ENCODE measurements at places on chromosomes 3 and 15. TPM values are rescaled to one million over a fixed set of nuclear protein-coding genes. Genes with fewer than 3 reads are reported as not detected.

Gene CHL1
- total RNA-seq = not detected

Gene ALDH1A3
- total RNA-seq = 0.24 TPM

Gene REC114
- not detected for total RNA-seq

Gene SOX14
- not detected for total RNA-seq

Gene TMEM158
- 0.89 TPM for total RNA-seq

Gene TNK2
- total RNA-seq = 41.2 TPM

Gene TNFSF10
- 24.3 TPM for total RNA-seq

Gene PRRT3
- total RNA-seq = 6.7 TPM

Gene CEP70
- 5.1 TPM for total RNA-seq

Gene CIAO2A
- 44.1 TPM for total RNA-seq

Gene NANOGP8
- not detected for total RNA-seq

DNA sequence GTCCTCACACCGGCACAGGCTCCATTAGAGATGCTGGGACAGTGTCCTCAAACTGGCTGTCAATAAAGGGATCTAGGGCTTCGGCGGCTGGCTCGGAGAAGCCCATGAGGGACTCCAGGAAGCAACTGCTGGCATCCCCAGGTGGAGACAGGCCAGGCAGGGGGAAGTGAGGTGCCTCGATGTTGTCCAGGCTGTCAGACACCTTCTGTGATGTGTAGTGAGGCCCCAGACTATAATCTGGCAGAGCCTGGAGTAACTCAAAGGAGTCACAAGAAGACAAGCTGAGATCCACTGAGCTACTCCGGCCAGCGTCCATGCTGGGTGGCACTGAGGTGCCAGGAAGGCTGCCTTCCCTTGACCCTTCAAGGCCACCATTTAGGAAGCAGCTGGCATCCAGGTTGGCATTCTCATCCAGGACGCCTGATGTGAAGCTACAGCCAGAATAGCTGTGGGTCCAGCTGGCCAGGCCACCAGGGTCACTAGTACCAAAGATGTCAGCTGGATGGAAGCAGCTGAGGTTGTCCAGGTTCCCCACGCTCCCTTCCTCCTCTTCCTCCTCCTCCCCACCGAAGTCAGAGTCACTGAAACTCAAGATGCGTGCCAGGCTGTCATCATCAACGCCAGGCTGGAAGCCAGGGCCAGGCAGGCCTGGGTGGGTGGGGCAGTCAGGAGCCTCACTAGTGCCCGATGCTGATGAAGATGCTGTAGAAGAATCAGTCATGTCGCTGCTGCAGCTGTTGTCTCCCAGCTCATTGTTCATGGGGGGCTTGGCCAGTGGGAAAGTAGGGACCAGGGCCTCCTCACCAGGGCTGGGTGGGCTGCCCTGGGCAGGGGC, 10.1 kb downstream of the CSRNP1 start:
- no peak for DNase-seq

- no peak for DNase-seq
Observed at GRCh38 chr3:34207002-34207401, 408.6 kb downstream of the PDCD6IP start.

DNA sequence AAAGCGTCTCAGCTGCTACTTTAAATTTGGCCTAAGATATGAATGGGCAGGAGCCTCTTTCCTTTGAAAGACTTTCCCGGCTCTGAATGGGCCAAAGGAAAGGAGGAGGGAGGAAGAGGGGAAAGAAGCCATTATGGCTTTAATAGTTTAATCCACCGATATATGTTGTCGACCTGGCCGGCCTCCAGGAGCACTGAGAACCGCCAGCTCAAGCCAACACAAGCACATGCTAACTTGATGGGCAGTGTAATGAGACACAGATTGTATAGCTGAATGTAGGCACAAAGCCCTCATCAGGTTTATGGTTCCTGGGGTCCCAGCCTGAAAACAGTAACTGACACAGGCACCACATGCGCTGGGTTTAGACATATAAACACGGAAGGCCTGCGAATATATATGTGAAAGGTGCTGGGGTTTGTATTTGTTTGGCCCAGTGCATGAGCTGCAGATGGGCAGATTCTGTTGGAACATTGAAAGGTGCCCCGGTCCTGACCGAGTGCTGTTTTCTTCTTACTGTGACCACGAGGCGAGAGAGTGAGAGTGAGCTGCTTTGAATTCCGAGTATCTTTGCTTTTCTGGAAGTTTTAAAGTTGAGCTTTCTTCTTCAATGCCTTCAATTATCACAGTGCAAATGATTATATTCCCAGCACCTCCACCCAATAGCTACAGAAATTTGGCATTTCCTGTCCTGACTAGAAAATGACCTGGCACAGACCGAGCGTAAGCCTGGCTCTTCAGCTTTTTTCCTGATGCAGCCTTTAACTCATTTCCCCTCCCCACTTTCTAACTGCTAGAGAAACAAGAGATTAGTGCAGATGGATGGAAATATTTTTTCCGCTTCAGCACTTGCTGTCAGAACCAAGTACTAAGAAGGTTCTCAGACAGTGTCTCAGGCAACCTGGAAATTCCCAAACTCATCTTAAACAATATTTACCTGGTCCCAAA, 267.3 kb downstream of the RORA start:
- no peak for DNase-seq

- DNase-seq = no peak
Observed at GRCh38 chr3:131353016-131353877, 28.3 kb upstream of the NUDT16 start.

DNA sequence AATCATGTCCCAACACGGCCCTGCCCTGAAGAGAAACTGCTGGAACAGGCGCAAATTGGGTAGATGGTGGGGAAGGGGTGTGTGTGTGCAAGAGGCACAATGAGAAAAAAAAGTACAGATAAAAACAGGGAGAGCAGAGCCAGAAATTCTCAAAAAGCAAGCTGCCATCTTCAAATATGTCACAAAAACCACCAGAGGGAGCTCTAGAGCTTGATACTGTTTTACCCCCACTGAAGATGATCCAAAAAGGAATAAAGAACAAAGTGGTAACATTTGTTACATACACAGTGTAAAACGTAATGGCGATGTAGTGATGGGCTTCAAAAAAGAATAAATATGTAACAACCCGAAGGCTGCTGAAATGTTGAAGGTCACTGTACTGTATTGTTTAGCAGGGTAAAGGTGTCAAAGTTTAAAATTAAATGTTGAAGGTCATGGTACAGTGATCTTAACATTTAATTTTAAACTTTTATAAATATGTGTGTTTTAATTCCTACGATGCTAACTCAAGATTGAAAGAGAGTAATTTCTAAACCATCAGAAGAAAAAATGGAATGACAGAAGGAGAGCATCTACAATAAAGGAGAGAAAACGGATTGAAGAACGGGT, 6.0 kb downstream of the SNRPA1 start:
- no peak for DNase-seq

DNA sequence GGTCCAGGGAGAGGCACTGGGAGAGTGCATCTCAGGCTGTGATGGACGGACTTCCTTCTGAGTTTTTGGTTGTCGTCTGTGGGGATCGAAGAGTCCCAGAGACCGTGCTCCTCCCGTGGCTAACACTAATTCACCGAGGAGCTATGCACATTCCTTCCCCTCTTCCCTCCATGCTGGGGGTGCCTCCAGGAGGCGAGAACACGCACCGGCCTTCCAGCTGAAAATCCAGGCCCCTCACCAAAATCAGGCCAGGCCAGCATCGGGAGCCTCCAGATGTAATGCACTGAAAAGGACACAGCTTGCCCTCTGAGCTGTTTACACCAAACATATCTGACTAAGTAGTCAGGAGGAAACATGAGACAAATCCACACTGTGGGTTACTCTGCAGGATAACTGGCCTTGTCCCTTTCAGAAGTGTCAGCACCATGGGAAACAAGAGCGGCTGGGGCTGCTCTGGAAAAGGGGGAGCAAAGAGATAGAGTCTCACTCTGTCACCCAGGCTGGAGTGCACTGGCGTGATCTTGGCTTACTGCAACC, 5.5 kb downstream of the RNU5B-1 start:
- DNase-seq = no peak

DNA sequence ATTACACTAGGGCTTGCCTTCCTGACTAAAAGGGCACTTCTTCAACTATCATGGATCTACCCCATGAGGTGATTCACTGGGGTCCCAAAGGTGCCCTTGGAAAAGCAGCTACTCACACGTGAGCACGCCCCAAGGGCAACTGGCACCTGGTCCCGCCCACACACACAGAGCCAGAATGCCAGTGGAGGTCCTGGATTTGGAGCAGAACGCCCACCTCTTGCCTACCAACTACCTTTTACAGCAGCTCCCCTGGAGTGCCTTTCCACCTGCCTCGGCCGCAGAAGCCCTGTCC, 1.8 kb upstream of the CTDSPL start:
- DNase-seq = no peak

DNA sequence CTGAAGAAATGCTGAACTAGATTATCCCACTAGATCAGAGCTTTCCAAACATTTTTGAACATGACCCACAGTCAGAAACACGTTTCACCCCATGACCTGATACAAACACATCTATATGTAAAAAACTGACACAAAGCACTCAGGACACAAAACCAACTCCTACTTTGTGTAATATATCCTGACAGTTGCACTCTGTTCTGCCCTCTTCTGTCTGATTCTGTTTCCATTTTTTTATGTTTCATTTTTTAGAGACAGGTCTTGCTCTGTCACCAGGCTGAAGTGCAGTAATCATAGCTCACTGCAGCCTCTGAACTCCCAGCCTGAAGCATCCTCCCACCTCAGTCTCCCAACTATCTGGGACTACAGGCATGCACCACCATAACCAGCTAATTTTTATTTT, 15.8 kb upstream of the RFTN1 start:
- no peak for DNase-seq

DNA sequence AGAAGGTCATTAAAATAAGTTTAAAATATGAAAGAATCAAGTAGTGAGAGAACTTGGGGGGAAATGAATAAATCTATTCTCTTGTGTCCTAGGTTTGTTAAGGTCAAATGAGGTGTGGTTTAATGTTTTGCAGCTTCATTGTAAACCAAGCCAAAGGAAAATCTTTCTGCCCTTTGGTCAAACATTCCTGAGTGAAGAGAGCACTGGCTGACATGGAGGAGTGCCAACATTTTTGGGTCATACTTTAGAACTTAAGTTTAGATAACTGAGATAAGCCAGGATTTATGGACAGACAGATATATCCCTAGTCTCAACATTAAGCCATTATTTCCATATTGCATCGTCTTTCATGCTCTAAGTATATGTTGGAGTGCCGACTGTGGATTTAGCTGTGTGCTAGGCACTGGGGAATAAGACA, 66.4 kb downstream of the PTPRG start:
- DNase-seq = no peak

GRCh38 chr3:55160241-55160983, 232.6 kb upstream of the LRTM1 start:
- DNase-seq = no peak

DNA sequence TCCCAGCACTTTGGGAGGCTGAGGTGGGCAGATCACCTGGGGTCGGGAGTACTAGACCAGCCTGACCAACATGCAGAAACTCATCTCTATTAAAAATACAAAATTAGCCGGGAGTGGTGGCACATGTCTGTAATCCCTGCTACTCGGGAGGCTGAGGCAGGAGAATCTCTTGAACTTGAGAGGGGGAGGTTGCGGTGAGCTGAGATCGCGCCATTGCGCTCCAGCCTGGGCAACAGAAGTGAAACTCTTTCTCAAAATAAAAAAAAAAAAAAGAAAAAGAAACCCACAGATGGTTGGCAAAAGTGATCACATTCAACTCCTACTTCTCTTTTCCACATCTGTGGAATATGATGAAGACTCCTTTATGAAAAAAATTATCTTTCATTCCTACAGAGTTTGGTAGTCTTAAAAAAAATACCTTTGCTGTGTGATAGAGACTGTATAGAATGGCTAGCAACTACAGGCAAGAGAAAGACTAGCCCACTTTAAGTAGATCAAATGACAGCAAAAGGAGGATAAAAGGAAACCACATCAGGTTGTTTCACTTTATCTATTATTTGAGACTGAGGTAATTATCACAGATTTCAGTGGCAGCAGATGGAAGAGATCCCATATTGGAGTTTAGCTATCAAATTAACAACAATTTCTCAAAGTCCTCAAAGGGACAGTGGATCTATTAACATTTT, 172.9 kb upstream of the TSPAN3 start:
- no peak for DNase-seq

DNA sequence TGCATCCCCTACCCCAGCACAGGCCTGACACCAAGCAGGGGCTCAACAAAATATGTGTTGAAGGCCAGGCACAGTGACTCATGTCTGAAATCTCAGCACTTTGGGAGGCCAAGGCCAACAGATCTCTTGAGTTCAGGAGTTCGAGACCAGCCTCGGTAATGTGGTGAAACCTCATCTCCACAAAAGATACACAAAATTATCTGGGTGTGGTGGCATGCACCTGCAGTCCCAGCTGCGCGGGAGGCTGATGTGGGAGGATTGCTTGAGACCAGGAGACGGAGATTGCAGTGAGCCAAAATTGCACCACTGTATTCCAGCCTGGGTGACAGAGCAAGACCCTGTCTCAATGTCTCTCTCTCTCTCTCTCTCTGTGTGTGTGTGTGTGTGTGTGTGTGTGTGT, 30.7 kb upstream of the CYP11A1 start:
- no peak for DNase-seq

DNA sequence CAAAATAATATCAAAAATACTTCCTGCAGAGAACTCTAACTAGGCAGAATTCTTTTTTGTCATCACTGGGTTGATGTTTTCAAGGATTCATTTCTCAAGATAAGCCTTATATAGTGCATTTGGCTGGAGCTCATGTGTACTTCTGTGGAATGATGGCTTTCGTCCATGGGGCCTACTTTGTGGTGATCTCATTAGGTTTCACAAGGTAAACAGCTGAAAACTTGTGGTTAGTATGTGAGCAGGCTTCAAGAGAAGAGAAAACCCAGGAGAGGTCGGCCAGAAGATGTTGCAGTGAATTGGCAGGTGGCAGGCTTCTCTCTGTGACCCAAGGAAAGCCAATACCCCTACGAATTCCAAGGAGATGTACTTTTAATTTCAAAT, 121.4 kb upstream of the PHLDB2 start:
- no peak for DNase-seq

GRCh38 chr3:117281371-117281770, 571.8 kb downstream of the TUSC7 start:
- no peak for DNase-seq

- DNase-seq = no peak
Observed at GRCh38 chr15:71758711-71759110, 51.6 kb upstream of the NR2E3 start.

DNA sequence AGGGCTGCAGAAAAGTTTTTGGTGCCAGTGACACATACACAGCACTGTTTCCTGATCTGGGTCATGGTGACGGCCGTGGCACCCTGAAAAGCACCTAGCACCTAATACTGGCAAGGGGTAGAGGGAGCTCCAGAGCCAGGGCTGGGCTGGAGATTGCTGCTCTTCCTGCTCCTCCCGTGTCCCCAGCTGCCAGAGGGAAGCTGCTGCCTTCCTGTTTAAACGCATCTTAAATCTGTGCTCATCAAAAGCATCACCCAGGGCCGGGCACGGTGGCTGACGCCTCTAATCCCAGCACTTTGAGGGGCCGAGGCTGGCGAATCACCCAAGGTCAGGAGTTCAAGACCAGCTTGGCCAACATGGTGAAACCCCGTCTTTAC, 156.7 kb upstream of the MEF2A start:
- peak; percentile 31 for DNase-seq

GRCh38 chr15:98714922-98715321, 66.6 kb downstream of the IGF1R start:
- no peak for DNase-seq

Measured in activated T-cell treated with anti-CD3 and anti-CD28 coated beads, Interleukin-2, amount 50 U/mL, for 4 hours (primary cell).